Activated CD4-positive, alpha-beta T cell treated with anti-CD3 and anti-CD28 coated beads, Interleukin-2, Interleukin-6, amounts not matched to agents 100 ng/mL and 50 ng/mL, durations not matched to agents 16 hours and 8 hours (primary cell): ENCODE measurements at places on chromosomes 3 and 15.
A peak's percentile ranks its signal among the peaks of the same experiment; 100 is the strongest.

DNA sequence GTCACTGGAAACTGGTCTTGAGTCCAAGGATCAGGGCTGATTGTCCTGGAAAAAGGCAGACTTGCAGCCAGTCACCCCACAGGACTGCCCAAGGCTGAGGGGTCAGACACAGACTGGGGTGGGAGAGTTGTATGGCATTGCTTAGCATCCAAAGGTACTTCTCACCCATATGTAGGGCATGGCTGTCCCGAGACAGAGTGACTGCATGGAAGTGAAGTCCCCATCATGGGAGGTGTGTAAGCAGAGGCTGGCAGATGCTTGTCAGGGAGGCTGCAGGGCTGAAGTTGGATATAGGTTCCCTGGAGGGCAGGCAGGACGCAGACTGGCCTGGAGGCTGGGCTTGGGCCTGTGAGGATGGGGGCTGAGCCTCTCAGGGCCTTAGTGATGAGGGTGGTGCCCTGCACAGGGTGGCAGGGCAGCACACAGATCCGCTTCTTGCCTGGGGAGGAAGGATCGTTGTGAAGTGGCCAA lies 31.1 kb downstream of the PSTPIP1 start:
- no peak for DNase-seq

GRCh38 chr3:30688776-30689641 lies 82.6 kb downstream of the TGFBR2 start:
- DNase-seq = peak; percentile 60

DNA sequence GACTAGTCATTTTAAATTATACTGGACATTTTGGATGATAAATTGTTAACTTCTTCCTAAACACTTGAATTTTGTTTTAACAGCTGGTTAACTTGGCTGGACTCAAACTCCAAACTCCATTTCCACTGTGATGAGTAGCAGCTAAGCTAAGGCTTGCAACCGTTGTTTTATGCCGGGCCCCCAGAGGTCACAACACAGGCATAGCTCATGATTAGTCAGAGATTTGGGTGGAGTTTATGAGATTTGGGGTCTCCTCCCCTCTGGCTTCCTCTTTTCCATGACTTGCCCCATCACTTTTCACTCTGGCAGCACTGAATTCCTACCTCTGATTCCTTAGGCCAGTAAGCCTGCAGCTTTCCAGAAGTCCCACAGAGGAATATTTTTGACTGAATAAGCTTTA lies 12.8 kb downstream of the THAP10 start:
- no peak for DNase-seq

DNA sequence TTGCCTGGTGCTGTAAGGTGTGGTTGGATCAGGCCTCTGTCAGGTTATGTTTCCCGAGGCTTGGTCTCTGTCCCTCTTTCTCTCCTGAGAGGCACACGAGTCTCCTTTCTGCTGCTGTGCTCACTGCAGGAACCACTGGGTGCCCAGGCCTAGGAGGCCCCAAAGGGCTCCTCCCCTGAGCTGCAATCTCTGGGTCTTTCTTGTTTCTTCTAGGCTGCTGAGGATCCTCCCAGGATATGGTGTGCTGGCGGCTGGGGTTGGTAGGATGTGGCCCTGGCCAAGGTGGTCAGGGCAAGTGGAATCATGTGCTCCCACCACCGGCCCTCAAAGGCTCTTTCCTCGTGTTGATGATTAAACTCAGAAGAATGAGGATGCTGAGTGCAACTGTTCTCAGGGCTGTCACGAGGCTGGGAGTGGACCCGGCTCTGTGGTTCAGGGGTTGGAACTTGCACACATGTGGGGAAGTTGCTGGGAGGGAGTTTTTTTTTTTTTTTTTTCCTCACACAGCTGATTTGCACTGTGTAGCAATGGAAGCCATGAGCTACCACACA lies 43.6 kb upstream of the CTSH start:
- peak; percentile 35 for DNase-seq

GRCh38 chr15:67832897-67833709 lies 6.7 kb downstream of the RNU6-1 start:
- DNase-seq = no peak

DNA sequence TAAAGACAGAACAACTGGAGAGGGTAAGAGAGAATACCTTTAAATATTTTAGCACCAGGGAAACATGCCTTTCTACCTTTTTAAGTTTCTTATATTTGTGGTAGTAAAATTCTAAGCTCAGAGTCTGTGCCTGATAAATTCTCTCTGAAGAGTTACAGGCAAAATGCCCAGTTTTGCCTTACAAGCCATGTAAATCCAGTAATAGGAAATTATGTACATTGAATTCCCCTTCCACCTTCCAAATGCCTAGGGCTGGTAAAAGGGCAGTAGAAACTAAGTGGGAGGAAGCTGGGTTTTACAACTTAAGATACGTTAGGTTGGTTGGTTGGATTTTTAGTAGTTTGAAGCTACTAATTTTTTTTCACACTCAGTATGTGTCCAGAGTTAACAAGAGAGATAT lies 43.1 kb upstream of the TP63 start:
- no peak for DNase-seq

DNA sequence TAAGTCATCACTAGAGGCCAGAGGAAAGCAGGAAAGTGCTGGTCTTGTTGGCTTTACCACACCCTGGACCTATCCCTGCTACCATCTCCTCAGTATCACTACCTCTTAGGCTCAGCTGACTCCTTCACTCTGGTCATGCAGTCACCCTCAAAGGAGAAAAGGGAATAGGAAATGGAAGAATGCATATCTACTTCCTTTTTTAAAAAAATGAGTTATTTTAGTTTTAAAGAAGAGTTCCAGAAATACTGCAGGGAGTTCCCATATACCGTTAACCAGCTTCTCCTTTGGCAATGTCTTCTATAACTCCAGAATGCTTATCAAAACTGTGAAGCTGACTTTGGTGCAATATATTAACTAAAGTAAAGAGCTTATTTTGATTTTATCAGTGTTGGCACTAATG lies 688.6 kb downstream of the DIPK2A start:
- no peak for DNase-seq

- DNase-seq = no peak
Measured at GRCh38 chr3:160161921-160162320, 63.3 kb upstream of the C3orf80 start.

DNA sequence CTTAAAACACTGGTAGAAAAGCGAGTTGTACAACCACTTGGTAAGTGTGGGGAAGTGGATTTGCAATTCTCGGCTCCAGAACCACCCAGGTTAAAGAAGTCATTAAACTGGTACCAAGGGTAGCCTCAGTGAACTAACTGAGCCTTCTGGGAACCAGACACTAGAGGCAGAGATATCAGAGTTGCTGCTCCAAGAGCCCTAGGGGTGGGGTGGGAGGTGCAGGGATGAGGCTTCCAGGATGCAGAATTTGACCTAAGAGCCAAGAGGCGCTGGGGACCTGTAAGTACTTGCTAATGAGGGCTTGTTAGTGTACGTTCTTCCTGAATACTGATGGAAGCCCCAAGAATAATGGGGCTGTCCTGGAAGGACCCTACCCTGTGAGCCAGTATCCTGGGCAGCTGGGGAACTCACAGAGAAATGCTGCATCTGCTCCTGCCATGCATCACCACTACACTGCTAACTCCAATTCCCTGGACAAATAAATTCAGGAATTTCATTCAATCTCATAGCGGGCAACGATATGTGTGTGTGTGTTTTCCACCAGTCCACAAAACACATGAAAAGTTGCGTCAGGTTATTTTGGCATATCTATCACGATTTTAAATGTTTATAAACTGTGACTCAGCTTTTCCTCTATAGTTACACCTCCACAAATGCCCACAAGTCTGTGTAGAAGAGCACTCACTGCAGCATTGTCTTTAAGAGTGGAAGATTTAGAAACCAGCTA lies 23.8 kb downstream of the STIMATE start:
- DNase-seq = no peak

- peak; percentile 55 for DNase-seq
Measured at GRCh38 chr3:33096093-33096868, 665 bp downstream of the GLB1 start.

DNA sequence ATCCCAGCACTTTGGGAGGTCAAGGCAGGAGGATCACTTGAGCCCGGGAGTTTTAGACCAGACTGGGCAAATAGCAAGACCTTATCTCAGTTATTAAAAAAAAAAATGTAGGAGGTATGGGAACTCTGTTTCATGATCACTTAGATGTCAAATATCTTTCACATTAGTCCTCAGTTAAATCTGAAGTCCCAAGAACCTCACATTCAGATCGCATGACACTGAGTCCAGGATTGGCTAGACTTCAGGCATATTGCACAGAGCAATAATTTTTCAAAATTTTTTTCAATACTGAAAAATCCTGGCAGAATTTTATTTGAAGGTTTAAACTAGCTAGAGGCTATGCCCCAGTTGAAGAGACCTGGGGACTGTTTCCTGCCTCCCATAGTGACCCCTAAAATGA lies 56.3 kb upstream of the ZNF148 start:
- no peak for DNase-seq

- no peak for DNase-seq
Measured at GRCh38 chr3:59429198-59429597, 379.4 kb upstream of the CFAP20DC start.

GRCh38 chr3:196932600-196932999 lies 9.7 kb downstream of the NCBP2 start:
- no peak for DNase-seq

GRCh38 chr3:153287017-153287416 lies 125.0 kb downstream of the RAP2B start:
- DNase-seq = no peak

DNA sequence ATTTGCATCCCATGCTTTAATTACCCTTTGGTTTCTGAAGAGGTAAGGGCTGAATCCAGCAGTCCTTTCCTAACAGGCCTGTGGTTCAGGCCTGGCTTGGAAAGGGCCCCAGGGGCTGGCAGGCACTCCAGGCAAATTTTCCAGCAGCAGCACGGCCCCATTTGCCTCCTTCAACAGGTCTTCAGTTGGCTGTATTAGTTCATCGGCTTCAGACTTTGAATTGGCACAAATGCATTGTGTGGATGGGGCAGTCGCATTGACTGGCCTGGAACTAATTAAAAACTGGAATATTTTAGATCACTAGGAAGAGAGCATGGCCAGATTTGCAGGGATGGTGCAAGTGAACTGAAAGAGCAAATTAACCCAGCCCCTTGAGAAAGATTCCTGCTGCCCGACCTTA lies 207.8 kb upstream of the MCTP2 start:
- DNase-seq = no peak

GRCh38 chr15:101439920-101440319 lies 49.6 kb downstream of the PCSK6 start:
- no peak for DNase-seq

DNA sequence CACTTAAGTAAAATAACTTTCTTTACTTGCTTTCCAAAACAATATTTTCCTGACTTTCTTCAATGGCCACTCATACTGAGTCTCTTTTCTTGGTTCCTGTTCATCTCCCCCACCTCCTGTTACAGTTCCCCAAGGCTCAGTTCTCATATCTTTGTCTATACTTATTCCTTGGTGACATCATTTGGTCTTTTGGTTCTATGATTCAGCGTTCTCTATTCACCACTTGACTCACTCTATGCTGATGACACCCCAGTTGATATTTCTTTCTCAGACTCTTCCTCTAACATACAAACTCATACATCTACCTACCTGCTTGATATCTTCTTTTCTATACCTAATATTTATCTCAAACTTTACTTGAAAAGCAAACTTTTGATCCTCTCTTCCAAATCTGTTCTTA lies 85.0 kb upstream of the P3H2 start:
- peak; percentile 58 for DNase-seq

DNA sequence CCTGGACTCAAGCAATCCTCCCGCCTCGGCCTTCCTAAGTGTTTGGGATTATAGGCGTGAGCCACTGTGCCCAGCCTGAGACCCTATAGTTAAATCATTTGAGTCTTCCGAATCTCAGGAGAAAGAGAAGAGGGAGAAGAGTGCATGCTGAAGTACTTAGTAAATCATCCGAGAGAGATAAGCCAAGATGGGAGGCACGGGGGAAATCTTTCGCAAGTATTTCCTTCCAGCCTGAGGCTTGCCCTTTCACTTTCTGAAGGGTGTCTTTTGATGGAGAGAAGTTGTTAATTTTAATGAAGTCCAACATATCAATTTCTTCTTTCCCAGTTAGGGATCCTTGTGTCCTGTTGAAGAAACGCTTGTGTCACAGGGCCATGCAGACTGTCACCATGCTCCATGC lies 97.1 kb upstream of the SLC6A6 start:
- DNase-seq = no peak
